Posterior cingulate gyrus (tissue), 11 donors: ENCODE measurements at places on chromosomes 7 and 10.

- peak; percentile 6 for DNase-seq
These were observed 21.0 kb downstream of the ZCWPW1 start for GRCh38 chr7:100407285-100408180.

GRCh38 chr7:99267481-99267840, 5.2 kb upstream of the MYH16 start:
- DNase-seq = no peak

DNA sequence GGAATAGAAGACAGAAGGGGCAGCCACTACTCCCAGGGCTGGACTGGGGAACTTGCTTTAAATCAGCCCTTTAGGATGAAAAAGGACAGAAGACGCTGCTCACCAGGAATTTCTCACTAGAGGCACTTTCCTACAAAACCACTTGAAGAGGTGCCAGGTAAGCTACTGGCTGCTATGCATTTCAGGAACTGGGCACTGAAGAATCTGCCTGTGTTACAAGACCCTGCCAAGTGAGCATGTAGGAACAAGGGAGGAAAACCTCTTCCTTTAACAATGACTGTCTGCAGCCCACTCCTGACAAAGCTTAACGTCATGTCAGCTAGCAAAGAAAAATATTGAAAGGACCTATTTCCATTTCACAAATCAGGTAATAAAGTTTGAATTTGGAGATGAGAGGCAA, 5.8 kb upstream of the AGMO start:
- no peak for DNase-seq

- DNase-seq = no peak
These were observed 882.3 kb downstream of the PCDH15 start for GRCh38 chr10:53918755-53919154.

GRCh38 chr10:87668324-87669074, 8.8 kb downstream of the PAPSS2 start:
- DNase-seq = no peak

DNA sequence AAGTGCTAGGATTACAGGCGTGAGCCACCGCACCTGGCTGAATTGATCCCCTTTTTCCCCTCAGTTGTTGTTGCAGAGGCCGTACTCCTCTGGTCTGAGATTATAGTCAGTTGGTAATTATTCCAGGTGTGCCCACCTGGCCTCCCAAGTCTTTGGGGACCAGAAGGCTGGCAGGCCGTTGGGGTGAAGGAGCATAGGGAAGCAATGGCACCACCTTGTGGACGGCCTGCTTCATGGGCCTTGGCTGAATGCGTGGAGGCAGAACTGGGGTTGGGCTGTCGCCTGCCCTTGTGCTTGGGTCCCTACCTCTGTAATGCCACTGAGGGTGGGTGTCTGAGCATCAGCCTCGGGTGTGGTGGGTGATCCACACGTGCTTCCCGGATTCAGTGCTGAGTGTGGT, 125.7 kb downstream of the RGS10 start:
- DNase-seq = peak; percentile 48

GRCh38 chr10:23204773-23205172, 12.7 kb downstream of the PTF1A start:
- no peak for DNase-seq

- DNase-seq = no peak
These were observed 87.2 kb downstream of the MDFIC start for GRCh38 chr7:115009139-115009538.
